ENCODE measurements at places on chromosomes 7 and 10.

DNA sequence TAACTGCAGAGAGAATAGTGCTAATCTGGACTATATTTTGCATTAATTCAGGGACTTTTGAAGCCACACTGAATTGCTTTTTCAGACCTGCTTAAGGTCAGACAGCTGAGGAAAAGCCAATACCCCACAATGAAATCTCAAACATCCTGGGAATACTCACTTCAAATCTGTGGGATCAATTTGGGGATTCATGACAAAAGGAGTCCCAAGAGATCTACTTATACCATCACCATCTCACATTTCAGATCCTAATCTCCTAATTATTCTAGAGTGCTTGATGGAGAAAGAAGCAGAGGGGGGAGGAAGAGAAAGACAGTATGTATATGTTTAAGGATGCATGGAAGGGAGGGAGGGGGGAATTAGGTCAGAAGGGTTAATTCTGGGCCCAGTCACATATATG is 202.2 kb downstream of the CACNA2D1 start:
- no peaks in the 10 kb centered on the region for H3K27me3 ChIP-seq
- H3K4me1 ChIP-seq = no peaks in the 10 kb centered on the region
- no peak for DNase-seq
- no peaks in the 10 kb centered on the region for H3K36me3 ChIP-seq
- no peak overlapping the region for H3K27ac ChIP-seq

DNA sequence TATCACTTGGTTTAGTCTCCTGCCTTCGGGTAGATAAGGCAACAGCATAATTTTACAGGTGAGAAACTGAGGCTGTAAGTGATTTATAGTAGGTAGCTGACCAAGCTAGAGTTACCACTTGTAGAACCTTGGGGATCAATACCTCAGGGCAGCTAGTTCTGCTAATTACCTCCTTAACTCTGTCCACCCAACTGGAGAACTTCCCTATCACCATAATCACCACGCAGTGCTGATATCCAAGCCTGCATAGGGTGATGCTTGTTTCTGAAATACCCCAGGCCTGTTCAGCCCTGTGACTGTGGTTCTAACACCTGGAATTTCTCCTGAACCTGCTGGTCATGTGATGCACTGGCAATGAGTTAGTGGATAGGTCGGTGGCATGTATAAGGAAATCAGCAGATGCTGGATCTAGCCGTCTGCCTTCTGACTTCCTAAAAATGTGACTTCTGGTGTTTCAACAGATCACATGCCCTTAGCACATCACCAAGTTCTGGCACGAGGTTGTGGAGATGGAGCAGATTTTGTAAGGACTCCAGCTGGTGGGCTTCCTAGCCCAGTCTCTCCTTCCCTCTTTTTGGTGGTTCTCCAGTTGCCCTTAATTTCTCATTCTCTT is 15.3 kb downstream of the PLAU start:
- no peaks in the 10 kb centered on the region for H3K36me3 ChIP-seq
- peaks cover 26% of the 10 kb centered on the region for H3K27me3 ChIP-seq
- peaks cover 15% of the 10 kb centered on the region for H3K4me1 ChIP-seq
- DNase-seq = no peak
- no peak overlapping the region for H3K4me3 ChIP-seq

DNA sequence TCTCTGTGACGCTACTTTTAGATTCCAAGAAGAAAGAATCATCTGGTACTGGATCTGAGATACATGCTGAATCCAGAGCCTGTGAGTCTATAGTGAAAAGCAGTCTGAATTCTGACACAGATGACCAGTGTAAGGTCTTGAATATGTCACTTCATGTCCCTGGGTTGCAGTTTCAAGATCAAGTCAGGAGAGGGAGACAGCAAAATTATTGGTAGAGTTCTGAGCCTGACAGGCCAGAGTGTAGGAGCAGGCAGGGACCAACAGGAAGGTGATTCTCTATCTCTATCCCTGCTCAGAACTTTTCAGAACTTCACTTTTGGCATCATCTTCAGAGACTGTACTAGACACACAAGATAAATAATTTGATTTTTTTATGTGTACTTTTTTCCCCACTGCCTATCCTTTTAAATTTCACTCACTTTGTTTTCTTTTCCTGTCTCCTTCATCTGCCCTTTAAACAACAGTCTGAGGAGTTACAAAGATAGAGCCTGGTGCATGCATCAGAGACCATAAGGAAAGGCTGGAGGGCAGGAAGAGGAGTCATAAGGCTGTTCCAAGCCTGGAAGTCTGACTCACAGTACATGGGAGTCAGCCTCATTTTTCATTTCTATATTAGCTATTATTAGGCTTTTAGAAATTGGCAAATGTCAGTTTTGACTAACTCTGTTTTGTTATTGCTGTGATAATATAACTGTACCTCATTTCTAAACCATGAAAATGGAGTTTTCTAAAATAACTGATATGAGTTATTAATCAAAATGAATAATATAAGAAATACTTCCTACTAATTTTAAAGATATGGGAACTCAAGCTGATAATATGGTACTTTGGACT is 120.2 kb upstream of the TMEM229A start:
- no peak overlapping the region for H3K27ac ChIP-seq
- DNase-seq = no peak
- H3K4me3 ChIP-seq = no peak overlapping the region

- no peaks in the 10 kb centered on the region for H3K4me1 ChIP-seq
- peaks cover 7% of the 10 kb centered on the region for H3K36me3 ChIP-seq
- no peak overlapping the region for H3K4me3 ChIP-seq
- DNase-seq = no peak
- H3K27me3 ChIP-seq = no peaks in the 10 kb centered on the region
These were observed 162.2 kb downstream of the PFKFB3 start for GRCh38 chr10:6364893-6365292.

GRCh38 chr7:1055956-1056784 is 11.8 kb downstream of the GPR146 start:
- DNase-seq = no peak
- H3K36me3 ChIP-seq = no peaks in the 10 kb centered on the region
- peaks cover 29% of the 10 kb centered on the region for H3K4me1 ChIP-seq
- H3K27ac ChIP-seq = no peak overlapping the region
- peak overlapping the region; percentile 55 for H3K4me3 ChIP-seq
- H3K27me3 ChIP-seq = no peaks in the 10 kb centered on the region
